Dermis microvascular lymphatic vessel endothelial cell (primary cell): ENCODE measurements at places on chromosomes 11 and 22. TPM values are rescaled to one million over a fixed set of nuclear protein-coding genes. Genes with fewer than 3 reads are reported as not detected.

OR5A1 gene
- not detected in 2 replicates for total RNA-seq

LRRN4CL gene
- total RNA-seq, result 0.38 and 0.51 TPM in 2 replicates

TNNI2 gene
- total RNA-seq, result not detected in 2 replicates

MCAT gene
- 6.8 and 12.9 TPM in 2 replicates for total RNA-seq

ARHGAP8 gene
- total RNA-seq, result under 0.01 TPM in 1 of 2 replicates, not detected in the other

SPON1 gene
- total RNA-seq, result under 0.01 and 0.51 TPM in 2 replicates

SCARF2 gene
- total RNA-seq, result 4.6 and 7.1 TPM in 2 replicates

NECTIN1 gene
- total RNA-seq, result 4.3 and 5.4 TPM in 2 replicates

VWCE gene
- 2.3 and 3.3 TPM in 2 replicates for total RNA-seq

DGCR6 gene
- 0.25 and 0.51 TPM in 2 replicates for total RNA-seq

PKNOX2 gene
- total RNA-seq, result not detected in 2 replicates

DNAJB7 gene
- total RNA-seq, result not detected in 2 replicates

HORMAD2 gene
- total RNA-seq, result not detected in 2 replicates
